ENCODE measurements at places on chromosomes 2 and 18. TPM values are rescaled to one million over a fixed set of nuclear protein-coding genes. Genes with fewer than 3 reads are reported as not detected.

Gene ITPRIPL1
- 0.83 TPM for total RNA-seq

Gene IL1RL2
- 0.35 TPM for total RNA-seq

- DNase-seq: no peak
These were observed 95.5 kb upstream of the STK17B start for GRCh38 chr2:196266855-196267254.

GRCh38 chr18:34901299-34901698 lies 139.9 kb upstream of the MAPRE2 start:
- no peak for DNase-seq

DNA sequence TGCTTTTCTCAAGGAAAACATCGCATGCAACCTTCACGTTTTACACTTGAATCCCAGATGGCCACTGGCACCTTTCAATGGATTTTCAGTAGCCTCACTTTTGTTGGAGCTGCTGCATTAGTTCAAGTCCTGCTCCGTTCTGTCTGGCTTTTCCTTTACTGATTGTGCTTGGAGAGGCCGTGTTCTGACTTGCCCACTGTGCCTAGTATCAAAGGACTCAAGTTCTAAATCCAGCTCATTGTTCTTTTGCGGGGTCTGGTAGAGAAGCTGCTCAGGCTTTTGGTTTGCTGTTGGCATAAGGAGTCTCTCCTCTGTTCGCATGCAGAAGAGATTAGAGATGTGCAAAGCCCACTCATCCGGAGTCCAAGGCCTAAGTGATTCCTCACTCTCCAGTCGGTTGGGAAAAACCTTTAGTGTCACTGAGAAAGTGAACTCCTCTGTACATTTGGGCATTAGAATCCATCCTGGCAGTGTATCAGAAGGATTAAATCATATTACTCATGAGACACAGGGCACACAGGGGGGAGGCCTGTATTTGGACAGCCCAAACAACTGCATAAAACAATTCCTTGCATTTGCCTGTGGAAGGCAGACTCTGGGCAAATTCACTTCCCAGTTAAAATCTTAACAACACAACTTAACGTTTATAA lies 69.7 kb downstream of the NCK2 start:
- no peak for DNase-seq

DNA sequence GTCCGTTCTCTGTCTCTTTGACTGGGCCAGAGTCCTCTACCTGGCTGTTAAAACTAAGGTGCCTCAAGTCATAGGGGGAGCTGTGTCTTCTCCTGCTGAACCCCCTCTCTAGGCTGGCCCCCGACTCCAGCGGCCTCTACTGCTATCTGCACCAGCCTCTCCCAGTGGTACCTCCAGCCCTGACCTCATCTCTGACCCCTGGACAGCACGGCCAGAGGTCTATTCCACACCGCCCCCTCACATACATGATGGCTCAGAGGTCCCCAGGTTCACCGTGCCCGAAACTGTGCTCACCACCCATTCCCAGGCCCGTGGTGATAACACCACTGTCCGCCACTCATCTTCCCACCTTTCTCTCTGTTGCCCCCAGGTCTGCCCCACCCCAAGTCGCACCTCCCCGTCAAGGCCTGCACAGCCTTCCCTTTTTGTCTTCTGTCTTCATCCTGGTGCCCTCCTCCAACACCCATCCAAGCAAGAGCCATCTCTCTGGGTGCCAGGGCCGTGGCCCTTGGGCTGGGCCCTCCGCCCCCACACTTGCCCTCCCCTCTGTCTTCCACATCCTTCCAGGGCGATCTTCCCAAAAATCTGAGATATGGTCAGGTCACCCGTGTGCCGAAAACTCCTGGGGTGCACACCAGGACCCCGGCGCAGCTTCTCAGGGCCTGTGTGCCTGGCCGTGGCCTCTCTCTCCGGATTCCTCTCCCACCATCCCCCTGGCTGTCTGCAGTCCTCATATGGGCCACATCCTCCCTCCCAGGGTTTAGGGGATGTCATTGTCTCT lies 134.4 kb upstream of the ID2 start:
- DNase-seq: no peak

- no peak for DNase-seq
These were observed 13.5 kb downstream of the CCL20 start for GRCh38 chr2:227827143-227827542.

- DNase-seq: no peak
These were observed 144.8 kb downstream of the FAM124B start for GRCh38 chr2:224257156-224257555.
